ENCODE measurements at places on chromosomes 1 and 21.

GRCh38 chr1:68293122-68293521 is 60.8 kb upstream of the WLS start:
- DNase-seq, result no peak

- no peak for DNase-seq
These were observed 204.8 kb upstream of the FGGY start for GRCh38 chr1:59092126-59092525.

DNA sequence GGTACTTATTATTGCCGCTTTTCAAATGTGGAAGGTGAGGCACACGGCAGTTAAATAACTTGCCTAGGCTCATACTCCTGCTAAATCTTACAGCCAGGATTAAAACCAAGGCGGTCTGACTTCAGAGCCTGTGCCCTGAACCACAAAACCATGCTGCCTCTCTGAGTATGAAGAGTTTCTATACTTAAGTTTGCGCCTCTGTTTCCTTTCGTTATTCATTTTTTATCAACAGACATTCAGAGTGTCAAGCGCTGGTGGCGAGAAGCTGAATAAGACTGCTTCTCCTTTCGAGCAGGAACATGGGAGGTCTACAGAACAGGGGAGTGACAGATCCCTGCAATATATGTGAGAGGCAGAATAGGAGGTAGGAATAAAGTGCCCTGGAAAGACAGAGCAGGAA is 96.0 kb upstream of the DUSP10 start:
- peak; percentile 21 for DNase-seq

DNA sequence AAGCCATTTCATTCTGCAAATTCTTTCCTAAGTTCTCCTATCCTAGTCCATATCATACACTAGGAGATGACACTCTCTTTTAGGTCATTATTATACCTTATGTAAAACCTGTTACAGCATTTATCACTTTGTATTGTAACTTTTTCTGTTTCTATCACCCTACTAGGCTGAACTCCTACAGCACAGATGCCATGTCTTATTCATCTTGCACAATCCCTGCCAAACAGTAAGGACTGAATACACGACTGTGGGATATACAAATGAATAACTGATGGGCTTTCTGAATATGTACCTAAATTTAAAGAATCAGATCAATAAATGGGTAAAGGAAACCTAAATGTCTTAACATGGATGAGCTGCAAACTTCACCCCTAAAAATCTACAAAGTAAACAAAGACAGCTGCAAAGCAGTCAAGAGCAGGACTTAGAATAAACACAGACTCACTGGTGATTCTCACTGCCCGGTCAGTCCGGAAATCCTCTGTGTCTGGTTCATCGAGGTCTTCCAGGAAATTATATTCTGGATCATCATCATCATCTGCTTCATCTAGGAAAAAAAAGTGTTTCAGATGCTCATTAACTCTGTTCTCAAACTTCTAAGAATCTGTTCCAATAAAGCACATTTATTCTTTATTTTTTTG is 62.3 kb downstream of the GON4L start:
- DNase-seq, result no peak

- no peak for DNase-seq
These were observed 35.4 kb upstream of the LHX4 start for GRCh38 chr1:180194546-180195207.

DNA sequence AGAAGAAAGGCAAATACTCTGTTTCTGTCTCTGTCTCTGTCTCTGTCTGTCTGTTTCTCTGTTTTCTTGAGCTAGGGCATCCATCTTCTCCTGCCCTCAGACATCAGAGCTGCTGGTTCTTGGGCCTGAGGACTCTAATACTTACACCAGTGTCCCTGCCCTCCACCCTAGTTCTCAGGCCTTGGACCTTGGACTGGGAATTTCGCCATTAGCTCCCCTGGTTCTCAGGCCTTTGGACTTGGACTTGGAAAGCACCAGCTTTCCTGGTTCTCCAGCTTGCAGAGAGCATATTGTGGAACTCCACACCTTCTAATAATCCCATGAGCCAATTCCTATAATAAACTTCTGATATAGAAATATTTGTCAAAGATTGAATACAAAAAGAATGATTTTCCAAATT is 32.6 kb downstream of the NBPF6 start:
- no peak for DNase-seq

- DNase-seq, result no peak
These were observed 6.8 kb downstream of the HIPK1 start for GRCh38 chr1:113935970-113936369.

DNA sequence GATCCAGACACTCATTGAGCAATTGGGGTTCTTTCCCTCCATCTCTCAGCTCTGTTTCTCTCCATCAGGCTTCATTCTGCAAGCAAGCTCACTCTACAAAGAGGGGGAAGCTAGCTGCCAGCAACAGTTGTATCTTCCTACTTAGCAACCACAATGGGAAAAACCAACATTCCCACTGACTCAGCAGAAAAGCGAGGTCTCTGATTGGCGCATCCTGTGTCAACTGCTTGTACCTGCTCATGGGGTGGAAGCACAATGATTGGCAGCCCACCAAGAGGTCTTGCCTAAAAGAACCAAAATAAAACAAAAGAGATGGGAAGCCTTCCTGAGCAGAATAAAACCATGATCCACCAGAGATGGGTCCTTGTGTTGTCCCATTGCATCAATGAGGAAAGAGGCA is 4.0 kb upstream of the CDA start:
- no peak for DNase-seq

DNA sequence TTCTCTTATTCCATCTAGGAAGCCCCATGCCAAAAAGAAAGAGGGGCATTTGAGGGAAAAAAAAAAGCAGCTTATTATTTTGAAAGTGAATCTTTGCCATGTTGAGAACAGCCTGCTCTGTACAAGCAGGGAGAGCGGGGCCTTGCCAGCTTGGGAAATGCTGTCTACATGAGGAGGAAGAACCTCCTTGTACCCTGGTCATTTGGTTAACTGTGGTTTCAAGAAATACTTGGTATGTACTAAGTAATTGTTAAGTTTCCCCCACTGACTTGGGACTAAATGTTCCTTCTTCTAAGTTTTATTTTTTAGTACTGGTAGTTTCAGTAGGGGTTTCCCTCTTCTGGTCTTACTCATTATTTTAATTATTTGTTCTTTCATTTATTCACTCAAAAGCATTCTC is 144.1 kb upstream of the HOOK1 start:
- DNase-seq, result no peak

DNA sequence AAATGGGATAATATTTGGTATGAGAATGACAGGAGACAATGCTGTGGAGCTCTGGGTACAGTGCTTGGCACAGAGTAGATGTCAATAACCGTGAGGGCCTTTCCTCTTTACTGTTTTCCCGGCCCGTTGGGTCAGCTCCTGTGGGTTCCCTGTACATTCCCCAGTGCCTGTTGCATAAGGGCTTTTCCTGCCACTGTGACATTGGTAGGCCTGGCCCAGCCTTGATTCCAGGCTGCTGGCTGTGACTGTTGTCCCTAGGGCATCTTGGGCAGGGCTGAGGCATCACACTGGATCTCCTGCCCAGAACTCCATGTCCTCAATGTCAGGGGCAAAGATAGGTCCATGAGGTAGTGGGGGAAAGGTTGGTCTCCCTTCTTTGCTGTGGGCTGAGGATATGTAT is 25.8 kb upstream of the MYCL start:
- DNase-seq, result no peak

DNA sequence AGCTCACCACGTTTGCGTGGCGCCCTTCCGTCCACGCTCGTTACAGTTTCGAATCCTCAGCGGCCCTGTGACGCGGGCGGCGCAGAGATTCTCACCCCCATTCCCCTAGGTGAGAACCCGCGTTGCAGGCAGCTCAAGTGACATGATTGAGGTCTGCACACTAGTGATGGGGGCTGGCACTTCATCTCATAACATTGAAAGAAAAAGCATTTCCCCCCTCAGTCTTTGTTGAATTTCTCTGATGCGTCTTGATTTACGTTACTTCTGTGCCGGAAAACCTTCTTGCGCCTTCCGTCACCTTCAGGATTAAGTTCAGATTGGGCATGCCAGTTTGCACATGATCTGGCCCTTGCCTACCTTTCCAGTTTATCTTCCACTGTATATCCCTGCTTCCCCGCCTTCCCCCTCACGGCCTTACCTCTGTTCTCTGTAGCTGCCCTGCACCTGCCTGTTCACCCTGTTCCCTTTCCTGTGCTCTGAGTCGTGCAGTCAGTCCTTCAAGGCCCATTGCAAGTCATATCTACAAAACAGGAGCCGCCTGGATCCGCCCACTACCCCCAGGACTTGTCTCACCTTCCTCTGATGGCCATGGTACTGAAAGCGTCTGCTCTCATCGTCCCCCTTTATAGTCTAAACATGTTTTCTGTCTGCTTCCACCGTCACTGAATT is 1.1 kb downstream of the CTPS1 start:
- DNase-seq, result peak; percentile 41

DNA sequence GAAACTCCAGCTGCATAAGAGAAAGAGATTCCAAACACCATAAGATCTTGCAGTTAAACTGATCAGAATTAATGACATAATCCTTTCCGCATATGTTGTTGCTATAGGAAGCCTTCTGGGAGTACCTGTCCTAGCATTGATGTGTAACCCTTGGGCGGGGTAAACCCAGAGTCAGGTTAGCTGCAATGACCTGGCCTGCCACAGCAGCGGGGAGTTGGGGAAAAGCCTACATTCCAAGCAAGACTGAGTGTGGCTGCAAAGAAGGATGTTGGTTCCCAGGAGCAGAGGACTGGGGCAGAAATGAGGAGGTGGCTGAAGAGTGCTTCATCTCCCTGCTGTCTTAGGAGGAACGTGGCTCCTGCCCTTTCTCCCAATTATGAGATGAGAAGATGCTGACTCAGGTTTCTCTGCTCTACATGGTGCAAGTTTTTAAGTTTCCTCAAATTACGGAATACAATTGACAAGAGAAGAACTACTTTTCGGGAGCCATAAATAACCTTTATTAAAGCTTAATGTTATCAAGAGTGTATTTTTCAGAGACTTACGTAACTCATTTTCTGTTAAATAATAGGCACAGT is 142.1 kb downstream of the RYR2 start:
- no peak for DNase-seq

DNA sequence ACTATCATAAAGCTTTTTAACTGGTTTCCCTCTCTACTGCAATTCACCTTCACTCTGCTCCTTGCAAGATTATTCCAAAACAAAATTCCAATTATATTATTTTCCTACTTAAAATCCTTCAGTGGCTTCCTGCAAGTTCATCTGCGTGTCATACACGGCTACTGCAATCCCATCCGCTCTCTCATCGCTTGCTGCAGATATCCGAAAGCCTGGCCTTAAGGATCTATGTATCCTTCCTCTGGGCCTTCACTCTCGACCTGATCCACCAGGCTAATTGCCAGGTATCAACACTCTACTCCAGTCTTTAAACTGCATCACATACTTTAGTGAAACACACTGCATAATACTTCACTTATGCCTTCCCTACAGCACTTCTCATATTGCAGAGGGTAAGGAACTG is 44.0 kb downstream of the VAV3 start:
- DNase-seq, result no peak

DNA sequence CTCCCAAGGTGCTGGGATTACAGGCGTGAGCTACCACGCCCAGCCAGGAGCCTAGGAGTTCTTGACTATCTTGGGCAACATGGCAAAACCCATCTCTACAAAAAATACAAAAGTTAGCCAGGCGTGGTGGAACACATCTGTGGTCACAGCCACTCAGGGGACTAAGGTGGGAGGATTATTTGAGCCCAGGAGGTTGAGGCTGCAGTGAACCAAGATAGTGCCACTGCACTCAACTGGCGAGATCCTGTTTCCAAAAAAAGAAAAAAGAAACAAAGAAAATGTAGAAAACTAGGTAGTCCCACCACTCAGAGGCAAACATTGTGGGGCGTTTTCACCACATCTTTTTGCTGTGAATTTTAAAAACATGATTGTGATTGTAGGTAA is 141.3 kb downstream of the ZZZ3 start:
- DNase-seq, result no peak

DNA sequence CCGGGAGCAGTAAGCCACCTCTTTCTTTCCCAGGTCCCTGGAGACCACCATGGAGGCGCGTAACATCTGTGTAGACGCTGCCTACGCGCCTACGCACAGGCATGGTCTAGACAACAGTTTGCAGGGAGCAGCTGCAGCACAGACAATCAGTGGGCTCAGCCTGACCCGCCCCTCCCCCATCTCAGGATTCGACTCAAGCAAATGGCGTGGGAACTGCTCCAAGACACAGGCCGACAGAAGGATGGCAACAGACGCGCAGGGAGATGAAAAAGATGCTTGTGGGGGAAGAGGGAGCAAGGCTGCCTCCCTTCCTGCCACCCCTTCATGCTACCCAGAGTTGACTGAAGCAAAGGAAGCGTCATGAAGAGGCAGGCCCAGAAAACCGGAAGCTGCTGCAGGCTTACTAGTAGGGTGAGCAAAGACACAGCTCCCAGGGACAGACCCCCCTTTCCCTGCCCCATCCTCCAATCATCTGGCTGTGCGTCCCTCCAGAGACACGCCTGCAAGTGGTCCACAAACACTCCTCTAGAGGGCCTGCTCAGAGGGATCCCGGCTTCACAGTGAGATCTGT is 19.5 kb downstream of the STK40 start:
- DNase-seq, result no peak

- DNase-seq, result no peak
These were observed 24.9 kb downstream of the OLFML2B start for GRCh38 chr1:161998811-161999210.

- DNase-seq, result no peak
These were observed 321.3 kb downstream of the KIF26B start for GRCh38 chr1:245475961-245476516.

DNA sequence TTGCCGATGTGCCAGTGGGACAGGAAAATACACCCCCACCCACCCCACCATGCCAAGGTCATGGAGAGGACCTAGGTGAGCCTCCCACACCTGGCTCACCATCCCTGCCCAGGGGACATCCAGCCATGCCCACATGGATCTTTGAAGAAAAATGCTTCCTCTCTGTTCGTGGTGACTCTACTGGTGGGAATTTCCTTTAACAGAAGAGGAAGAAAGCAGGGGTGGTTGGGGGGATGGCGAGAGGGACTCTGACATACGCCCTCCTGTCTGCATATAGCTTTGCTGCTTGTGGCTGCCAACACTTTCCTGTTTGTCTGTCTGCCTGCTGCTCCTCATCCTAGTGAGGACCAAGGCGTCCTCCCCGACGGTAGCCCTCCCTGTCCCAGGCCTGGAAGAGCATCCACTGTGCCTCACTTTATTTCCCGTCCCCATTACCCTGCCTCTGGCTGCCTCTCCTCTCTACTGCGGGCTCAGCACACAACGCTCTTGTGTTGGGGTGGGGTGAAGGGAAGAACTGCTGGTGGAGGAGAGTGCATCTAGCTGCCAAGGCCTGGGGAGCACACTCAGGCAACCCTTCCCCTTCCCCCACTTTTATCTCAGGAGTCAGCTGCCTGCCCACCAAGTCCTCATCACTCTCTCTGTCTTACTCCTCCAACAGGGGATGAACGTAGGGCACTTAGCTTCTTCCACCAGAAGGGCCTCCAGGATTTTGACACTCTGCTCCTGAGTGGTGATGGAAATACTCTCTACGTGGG is 2.5 kb downstream of the SEMA4A start:
- DNase-seq, result no peak

- no peak for DNase-seq
These were observed 328 bp downstream of the MYCL start for GRCh38 chr1:39901464-39901713.
